ENCODE measurements at places on chromosomes 2 and 18.
A peak's percentile ranks its signal among the peaks of the same experiment; 100 is the strongest.

DNA sequence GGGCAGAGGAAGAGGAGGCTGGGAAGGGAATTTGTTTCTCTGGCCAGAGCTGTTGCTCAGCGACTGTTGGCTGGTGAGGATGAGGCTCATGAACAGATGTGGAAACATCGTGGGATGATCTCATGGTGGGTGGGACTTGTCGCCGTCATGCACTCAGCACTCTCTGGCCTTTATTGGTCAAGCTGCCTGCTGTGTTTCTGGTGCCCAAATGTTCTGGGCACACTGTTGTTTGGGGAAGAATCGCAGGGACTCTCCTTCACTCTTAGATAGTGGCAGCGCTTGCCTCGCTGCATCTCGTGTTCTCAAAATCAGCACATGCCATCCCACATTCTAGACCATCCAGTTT is 145.6 kb downstream of the AGAP1 start:
- DNase-seq: peak; percentile 96

GRCh38 chr2:27583390-27583915 is 611 bp downstream of the ZNF512 start:
- DNase-seq: no peak

DNA sequence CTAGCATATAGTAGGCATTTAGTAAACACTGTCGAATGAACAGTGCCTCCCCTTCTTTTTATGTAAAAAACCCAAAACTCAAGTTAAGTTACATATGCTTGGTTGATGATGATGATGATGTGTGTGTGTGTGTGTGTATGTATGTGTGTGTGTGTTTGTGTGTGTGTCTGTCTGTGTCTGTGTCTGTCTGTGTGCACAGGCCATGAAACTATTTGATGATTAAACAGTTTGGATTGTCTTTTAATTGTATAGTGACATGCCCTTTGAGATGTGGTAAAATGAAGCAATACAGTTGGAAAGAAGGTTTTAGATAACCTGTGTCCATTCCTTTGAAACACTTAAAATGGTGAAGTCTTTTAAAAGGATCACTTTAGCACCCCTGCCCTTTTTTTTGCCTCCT is 105.6 kb downstream of the MAP4K4 start:
- DNase-seq: no peak

DNA sequence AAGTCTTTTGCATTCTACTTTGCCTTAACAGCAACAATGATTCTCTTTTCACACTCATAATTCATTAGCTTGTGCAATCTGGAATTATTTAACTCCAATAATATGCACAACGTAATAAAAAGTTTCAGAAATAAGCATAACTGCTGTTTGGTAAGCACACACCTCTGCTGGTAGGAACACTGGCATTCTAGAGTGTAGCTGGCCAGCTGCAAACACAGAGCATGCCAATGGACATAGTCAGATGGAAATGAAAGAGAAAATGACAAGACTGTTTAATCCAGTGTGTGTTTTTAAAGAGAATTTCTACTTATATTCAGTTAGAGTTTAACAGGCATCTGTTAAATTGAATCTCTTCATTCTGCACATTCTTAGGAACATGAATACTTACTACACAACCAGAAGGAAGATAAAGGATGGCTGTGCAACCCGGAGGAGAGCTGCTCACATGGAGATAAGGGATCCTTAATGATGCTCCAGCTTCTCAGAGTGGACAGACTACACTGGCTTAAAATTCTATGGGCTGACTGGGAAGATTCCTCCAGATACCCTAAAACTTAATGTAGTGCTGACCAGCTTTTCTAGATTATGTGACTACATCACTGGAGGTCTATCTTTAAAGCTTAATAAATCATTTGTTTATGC is 94.6 kb upstream of the CHAC2 start:
- DNase-seq: no peak
